Liver (tissue), 10 donors: ENCODE measurements at places on chromosomes 1 and 21. TPM values are rescaled to one million over a fixed set of nuclear protein-coding genes. Genes with fewer than 3 reads are reported as not detected.

NHLH1 gene
- total RNA-seq, result 0.08 TPM

CRYBG2 gene
- total RNA-seq, result under 0.01 TPM

EPB41 gene
- total RNA-seq, result 61.1 TPM

AMPD1 gene
- total RNA-seq, result not detected

TTC24 gene
- total RNA-seq, result 0.14 TPM

ASH1L gene
- total RNA-seq, result 13.7 TPM

LMOD1 gene
- total RNA-seq, result 0.14 TPM

HCRTR1 gene
- total RNA-seq, result not detected

DHX9 gene
- 108 TPM for total RNA-seq

CFHR1 gene
- 288 TPM for total RNA-seq

CLCNKB gene
- total RNA-seq, result not detected

SPSB1 gene
- 19.1 TPM for total RNA-seq

DIP2A gene
- 21.7 TPM for total RNA-seq

NPR1 gene
- total RNA-seq, result 4.7 TPM

- no peaks in the 10 kb centered on the region for H3K4me1 ChIP-seq
- H3K4me3 ChIP-seq, result no peak overlapping the region
- no peak overlapping the region for H3K27ac ChIP-seq
- no peaks in the 10 kb centered on the region for H3K27me3 ChIP-seq
- no peaks in the 10 kb centered on the region for H3K36me3 ChIP-seq
These were observed 163.7 kb downstream of the HS2ST1 start for GRCh38 chr1:87077959-87078639.

GRCh38 chr21:26845066-26845758 lies at the start of gene ADAMTS1:
Gene ADAMTS1 (minus strand): TSS chr21:26845409. CDS start chr21:26844954, 455 bp downstream.
- H3K27me3 ChIP-seq, result no peaks in the 10 kb centered on the region
- DNase-seq, result peak; percentile 81
- peak within 1 kb of the TSS; percentile 92 for H3K4me3 ChIP-seq
- no peaks in the 10 kb centered on the region for H3K36me3 ChIP-seq

GRCh38 chr1:8822373-8823294 lies 5.2 kb upstream of the RERE start:
- no peaks in the 10 kb centered on the region for H3K27me3 ChIP-seq
- no peak overlapping the region for H3K27ac ChIP-seq
- DNase-seq, result no peak
- no peak overlapping the region for H3K4me3 ChIP-seq
- peaks cover 9% of the 10 kb centered on the region for H3K4me1 ChIP-seq
- H3K36me3 ChIP-seq, result no peaks in the 10 kb centered on the region

GRCh38 chr1:164731161-164731876 lies 172.3 kb downstream of the PBX1 start:
- no peaks in the 10 kb centered on the region for H3K4me1 ChIP-seq
- no peaks in the 10 kb centered on the region for H3K36me3 ChIP-seq
- DNase-seq, result no peak
- H3K27me3 ChIP-seq, result no peaks in the 10 kb centered on the region
- no peak overlapping the region for H3K4me3 ChIP-seq
- no peak overlapping the region for H3K27ac ChIP-seq

GRCh38 chr21:35316933-35317332 lies 267.8 kb upstream of the RUNX1 start:
- no peak overlapping the region for H3K4me3 ChIP-seq
- no peaks in the 10 kb centered on the region for H3K4me1 ChIP-seq
- no peaks in the 10 kb centered on the region for H3K36me3 ChIP-seq
- H3K27me3 ChIP-seq, result no peaks in the 10 kb centered on the region
- no peak for DNase-seq

DNA sequence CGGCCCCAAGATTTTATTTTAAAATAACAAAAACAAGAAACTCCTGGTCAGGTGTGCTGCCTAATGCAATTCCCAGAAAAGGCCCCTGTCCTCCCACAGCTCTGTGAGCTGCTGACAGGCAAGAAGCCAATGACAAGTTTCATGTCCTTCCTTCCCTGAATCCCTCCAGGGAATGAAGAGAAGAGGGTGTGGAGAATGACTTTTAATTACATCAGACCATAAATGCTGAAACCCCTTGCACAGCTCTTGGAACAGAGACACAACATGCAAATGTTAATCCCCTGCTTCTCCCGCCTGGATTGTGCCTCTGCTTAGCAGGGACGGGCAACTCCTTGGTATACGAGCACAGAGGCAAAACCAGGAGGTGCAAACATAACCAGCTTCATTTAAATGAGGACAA lies 228.1 kb upstream of the CAMK1G start:
- H3K4me1 ChIP-seq, result no peaks in the 10 kb centered on the region
- no peaks in the 10 kb centered on the region for H3K27me3 ChIP-seq
- DNase-seq, result no peak
- H3K27ac ChIP-seq, result no peak overlapping the region
- no peaks in the 10 kb centered on the region for H3K36me3 ChIP-seq
- no peak overlapping the region for H3K4me3 ChIP-seq

- H3K4me1 ChIP-seq, result peaks cover 7% of the 10 kb centered on the region
- H3K27me3 ChIP-seq, result no peaks in the 10 kb centered on the region
- no peak overlapping the region for H3K27ac ChIP-seq
- H3K36me3 ChIP-seq, result no peaks in the 10 kb centered on the region
- H3K4me3 ChIP-seq, result no peak overlapping the region
- no peak for DNase-seq
These were observed 5.9 kb downstream of the RFX5 start for GRCh38 chr1:151340870-151341754.

- DNase-seq, result no peak
- no peak overlapping the region for H3K27ac ChIP-seq
- H3K4me1 ChIP-seq, result no peaks in the 10 kb centered on the region
- no peak overlapping the region for H3K4me3 ChIP-seq
- H3K27me3 ChIP-seq, result no peaks in the 10 kb centered on the region
These were observed 1.9 kb downstream of the S100A4 start for GRCh38 chr1:153543736-153544135.

DNA sequence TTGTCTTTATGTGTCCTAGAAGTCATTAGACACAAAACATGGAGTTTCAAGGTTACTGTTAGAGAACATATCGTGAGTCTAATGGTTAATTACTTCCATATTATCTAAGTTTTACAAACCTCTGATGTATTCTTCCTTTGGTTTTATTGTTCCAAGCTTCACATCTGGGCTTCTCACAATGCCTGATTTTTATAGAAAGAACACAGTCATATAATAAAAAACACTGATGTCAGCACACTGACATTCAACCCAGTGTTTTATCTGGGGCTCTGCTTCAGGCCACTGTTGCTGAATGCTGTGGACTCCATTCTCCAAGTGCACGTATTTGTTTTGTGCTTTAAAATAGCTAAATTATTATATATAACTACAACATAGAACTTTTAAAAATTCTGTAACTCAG lies 232.9 kb downstream of the SMYD3 start:
- H3K27ac ChIP-seq, result no peak overlapping the region
- no peak for DNase-seq
- H3K4me3 ChIP-seq, result no peak overlapping the region
- H3K4me1 ChIP-seq, result no peaks in the 10 kb centered on the region
- H3K36me3 ChIP-seq, result no peaks in the 10 kb centered on the region
- H3K27me3 ChIP-seq, result no peaks in the 10 kb centered on the region

DNA sequence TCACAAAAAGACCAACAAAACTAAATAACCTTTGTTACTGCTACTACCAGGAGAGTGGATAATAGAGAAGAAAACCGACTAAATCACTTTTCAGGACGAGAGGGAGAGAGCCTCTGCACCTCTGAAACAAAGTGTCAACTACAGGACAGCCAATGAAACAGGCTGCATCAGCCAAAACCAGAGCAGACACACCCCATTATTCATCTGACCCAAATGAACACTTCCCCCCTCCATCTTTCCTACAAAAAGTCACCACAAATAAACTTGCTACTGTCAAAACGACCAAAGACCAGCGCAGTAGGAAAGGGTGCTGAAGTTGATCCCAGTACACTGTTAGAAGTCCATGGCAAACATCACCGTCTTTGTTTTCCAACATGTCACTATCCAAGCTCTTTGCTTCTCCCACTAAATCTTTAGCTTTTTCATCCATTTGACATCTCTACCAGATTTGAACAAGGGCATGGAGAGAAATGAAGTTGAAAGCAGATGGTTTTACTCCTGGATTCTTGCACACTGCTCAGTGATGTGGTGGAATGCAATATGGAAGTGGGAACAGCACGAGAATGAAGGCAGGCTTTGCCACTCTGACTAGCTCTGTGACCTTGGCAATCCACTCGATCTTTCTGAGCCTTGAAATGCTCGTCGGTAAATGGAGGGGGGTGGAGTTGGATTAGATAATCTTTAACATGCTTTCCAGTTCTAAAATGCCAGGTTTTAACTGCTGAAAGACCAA lies 20.5 kb downstream of the DSTYK start:
- H3K4me1 ChIP-seq, result peaks cover 7% of the 10 kb centered on the region
- H3K4me3 ChIP-seq, result no peak overlapping the region
- H3K27me3 ChIP-seq, result no peaks in the 10 kb centered on the region
- no peak overlapping the region for H3K27ac ChIP-seq
- H3K36me3 ChIP-seq, result no peaks in the 10 kb centered on the region

GRCh38 chr1:162562470-162562828 lies 927 bp downstream of the UAP1 start:
- H3K36me3 ChIP-seq, result peaks cover 6% of the 10 kb centered on the region
- no peaks in the 10 kb centered on the region for H3K27me3 ChIP-seq
- DNase-seq, result no peak
- peak overlapping the region; percentile 97 for H3K27ac ChIP-seq
- peak overlapping the region; percentile 99 for H3K4me3 ChIP-seq
- H3K4me1 ChIP-seq, result peaks cover 13% of the 10 kb centered on the region

GRCh38 chr1:160761886-160762285 lies 22.8 kb downstream of the SLAMF7 start:
- no peak overlapping the region for H3K27ac ChIP-seq
- H3K36me3 ChIP-seq, result no peaks in the 10 kb centered on the region
- no peak for DNase-seq
- no peak overlapping the region for H3K4me3 ChIP-seq

GRCh38 chr1:37131281-37131680 lies 97.0 kb upstream of the GRIK3 start:
- no peak overlapping the region for H3K4me3 ChIP-seq
- H3K27me3 ChIP-seq, result no peaks in the 10 kb centered on the region
- no peaks in the 10 kb centered on the region for H3K36me3 ChIP-seq
- no peaks in the 10 kb centered on the region for H3K4me1 ChIP-seq

DNA sequence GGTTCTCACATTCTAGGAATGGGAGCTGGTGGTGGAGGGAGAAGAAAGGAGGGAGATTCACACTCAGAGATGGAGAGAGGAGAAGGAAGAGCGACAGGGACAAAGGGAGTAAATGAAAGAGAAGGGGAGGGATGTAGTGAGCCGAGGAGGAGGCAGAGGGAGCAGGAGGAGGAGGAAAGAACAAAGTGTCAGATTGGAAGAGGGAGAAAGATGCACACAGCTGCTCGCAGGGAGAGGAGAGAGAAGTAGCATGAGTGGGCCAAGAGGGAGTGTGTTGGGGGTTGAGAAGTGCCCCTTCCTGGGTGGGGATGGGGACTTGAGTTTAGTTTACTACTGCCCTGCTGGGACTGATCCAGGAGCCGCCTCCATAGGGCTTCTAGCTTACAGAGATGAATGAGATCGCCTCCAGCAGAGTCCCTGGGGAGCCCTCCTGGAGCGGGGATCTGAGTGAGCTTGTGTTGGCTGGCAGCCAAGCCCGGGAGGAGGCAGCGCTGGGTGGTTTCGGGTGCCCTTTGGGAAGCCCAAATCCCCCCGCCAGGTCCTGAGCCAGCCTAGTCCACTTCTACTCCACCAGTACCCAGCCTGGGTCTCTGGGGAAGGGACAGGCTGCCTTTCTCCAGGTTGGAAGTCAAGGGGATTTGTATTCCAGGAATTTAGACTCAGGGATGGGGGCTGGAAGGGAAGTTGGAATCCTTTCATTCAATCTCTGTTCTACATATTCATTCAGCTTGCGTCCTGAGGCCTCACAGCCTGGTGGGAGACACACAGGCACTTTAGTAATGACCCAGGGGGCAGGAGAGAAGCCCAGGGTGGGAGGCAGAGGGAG lies 20.9 kb downstream of the PTPRU start:
- DNase-seq, result no peak
- no peaks in the 10 kb centered on the region for H3K36me3 ChIP-seq
- no peak overlapping the region for H3K27ac ChIP-seq
